ENCODE measurements at places on chromosomes 3 and 15.

DNA sequence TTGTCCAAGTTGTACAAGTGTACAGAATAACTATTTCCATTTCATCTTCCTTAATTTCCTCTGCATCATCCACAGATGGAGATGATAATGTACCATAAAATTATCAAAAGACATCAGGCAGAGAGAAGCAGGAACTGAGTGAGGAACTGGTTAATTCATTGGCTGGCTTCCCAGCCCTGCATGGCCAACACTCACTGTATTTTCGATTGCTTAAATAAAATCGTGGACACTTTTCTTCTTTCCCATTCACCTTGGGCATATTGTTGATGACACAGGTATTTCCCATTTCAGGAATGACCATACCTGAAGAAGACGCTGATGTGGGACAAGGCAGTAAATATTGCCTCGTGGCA lies 144.2 kb upstream of the ABHD17C start:
- DNase-seq: no peak

DNA sequence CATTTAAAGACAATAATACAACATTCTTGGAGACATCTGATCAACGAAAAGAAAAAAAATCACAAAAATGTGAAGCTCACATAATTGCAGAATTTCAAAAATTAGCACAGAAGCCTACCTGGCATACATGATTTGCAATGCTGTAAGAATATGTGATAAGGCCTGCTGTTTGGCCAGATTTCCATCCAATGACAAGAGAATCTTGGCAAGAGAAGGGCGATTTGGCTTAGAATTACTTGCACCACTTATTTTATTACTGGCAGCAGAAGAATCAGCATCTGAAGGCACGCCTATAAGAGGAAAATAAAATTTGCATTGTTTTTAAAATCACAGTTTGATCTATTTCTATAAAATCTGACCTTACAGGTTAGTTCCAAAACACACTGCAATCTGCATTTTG lies 70.3 kb upstream of the OCA2 start:
- DNase-seq: no peak

- no peak for DNase-seq
These were observed 5.6 kb upstream of the PYDC2 start for GRCh38 chr3:191455257-191455952.

GRCh38 chr3:64741341-64741740 lies 53.5 kb upstream of the ADAMTS9 start:
- no peak for DNase-seq

- DNase-seq: no peak
These were observed 10.8 kb downstream of the SAMMSON start for GRCh38 chr3:70010346-70010745.

All from putamen (tissue), 1 donor.